ENCODE measurements at places on chromosomes 16 and 17.

DNA sequence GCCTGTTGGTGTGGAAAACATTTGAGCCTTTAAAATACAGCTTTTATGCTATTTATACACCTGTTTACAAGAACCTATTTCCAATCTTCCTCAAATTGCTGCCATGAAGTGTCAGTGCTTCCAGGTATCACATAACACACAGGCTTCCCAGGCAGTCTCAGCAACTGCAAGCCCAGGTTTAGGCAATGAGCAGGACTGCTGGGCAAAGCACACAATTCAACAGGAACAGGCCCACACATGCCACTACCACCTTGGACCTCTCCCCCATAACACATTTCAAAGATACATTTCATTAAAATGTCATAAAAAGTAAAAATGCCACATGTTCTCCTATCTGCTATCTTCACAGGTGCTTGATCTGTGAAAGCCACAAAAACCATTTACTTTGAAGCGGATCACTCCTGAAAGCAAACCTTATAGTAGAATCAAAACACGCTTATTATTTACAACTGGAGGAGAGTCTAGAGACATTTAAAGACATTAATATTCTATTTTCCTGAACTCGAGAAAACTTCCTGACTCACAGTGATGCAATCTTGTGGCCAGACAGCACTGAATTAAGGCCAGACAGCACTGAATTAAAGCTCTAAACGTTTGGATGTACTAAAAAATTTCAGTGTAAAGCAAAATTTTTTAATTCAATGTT, 31.5 kb downstream of the ANKFY1 start:
- no peak for DNase-seq

DNA sequence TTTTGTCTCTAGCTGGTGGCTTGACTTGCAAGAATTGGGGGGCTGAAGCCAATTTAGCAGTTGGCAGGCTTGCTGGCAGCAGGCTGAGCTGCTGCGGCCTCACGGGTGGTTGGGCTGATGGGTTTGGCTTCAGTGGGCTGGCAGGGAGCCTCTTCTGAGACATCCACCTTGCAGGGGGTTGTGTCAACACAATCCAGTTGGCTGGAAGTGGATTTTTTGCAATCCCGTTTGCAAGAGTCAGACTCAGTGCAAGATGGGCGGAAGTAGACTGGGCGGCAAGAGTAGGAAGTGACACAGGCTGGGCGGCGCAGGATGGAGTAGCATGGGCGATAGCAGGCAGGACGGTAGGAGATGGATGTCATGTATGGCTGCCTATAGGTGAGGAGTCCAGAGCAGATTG, 1.5 kb downstream of the KRTAP16-1 start:
- no peak for DNase-seq

DNA sequence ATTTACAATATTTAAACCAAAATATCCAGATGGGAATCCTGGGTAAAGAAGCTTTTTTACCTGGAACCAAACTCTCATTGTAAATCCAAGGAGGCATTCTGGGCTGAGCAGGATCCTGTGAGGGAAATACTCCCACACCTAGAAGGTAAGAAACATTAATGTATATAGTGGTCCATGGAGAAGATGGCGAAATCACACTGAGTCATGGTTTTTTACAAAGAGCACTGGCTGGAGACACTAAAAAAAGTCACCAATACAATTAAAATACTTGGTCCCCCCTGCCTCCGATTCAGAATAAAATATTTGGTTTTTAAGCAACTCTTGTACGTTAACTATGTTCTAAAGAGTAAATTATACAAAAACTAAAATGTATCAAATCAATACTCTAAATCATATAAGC, 32.9 kb downstream of the SYNRG start:
- no peak for DNase-seq

DNA sequence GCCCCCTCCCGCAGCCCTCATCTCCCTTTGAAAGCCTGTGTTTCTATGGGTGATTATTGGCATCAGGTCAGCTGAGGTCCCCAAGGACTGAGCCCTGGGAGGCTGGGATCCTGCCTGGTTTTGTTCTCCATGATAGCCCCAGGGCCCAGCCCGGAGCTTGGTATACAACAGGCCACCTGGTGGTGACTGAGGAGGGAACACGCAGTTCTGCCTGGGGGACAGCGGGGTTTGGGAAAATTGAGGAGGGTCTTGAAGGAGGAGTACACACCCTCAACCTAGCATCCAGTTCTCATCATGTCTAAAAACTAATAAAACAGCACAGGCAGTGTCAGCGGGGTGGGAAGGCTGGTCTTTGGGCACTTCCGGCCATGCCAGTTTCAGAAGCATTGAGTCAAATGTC, 335.1 kb downstream of the CPPED1 start:
- no peak for DNase-seq

DNA sequence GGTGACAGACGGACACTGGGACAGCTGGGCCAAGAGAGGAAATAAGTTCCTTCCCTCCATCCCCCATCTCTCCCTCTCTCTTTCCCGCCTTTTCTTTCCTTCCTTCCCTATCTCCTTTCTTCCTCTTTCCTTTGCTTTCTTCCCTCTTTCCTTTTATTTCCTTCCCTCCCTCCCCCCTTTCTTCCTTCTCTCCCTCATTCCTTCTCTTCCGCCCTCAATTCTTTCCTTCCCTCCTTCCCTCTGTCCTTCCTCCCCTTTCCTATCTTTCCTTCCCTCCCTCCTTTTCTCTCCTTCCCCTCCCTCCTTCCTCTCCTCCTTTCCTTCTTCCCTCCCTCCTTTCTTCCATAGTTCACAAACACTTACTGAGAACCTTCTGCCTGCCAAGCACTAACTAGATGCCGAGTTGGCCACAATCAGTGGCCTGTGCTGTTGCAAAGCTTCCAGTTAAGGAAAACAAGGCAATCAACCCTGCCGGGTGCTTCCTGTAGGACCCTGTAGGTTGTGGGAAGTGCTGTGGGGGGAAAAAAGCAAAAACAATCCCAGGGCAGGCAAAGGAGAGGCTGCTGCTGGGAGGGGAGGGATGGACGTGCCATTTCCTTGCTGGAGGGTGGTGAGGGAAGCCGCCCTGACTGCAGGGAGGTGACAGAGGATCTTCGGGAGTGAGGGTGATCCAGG, 31.7 kb downstream of the ABCC6 start:
- DNase-seq: no peak
